ENCODE measurements at places on chromosomes 12 and 14. TPM values are rescaled to one million over a fixed set of nuclear protein-coding genes. Genes with fewer than 3 reads are reported as not detected.

RECQL gene
- polyA plus RNA-seq, result 5.8 TPM

SELPLG gene
- polyA plus RNA-seq, result 2.1 TPM

SLC6A12 gene
- polyA plus RNA-seq, result 18.2 TPM

CMTM5 gene
- 0.22 TPM for polyA plus RNA-seq

OLR1 gene
- 0.13 TPM for polyA plus RNA-seq

All from liver (tissue), 10 donors.